ENCODE measurements at places on chromosomes 3 and 15.

DNA sequence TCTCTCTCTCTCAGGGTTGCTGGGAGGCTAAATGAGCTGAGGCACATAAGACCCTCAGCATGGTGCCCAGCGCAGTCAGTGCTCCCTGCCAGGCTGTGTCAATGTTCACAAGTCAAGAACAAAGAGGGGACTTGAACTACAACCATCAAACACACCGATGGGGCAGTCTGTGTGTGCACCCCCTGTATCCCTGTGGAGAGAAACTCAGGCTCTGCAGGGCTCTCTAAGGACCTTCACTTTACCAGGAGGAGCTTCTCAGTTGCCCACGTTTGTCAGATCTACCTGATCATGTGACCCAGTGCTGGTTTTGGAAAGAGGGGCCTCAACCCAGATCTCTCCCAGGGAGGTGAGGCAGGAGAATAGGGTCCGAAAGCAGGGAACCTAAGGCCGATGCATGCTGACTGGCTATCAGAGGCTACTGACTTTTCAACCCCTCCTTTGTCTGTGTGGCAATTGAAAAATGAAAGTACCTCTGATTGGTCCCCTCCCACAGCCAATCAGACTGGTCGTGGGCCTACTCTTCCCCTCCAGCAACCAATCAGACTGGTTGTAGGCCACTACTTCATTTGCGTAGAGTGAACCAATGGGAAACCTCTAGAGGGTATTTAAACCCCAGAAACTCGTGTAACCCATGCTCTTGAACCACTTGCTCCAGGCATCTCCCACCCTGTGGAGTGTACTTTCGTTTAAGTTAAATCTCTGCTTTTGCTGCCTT lies 34.0 kb downstream of the RHCG start:
- DNase-seq, result no peak

DNA sequence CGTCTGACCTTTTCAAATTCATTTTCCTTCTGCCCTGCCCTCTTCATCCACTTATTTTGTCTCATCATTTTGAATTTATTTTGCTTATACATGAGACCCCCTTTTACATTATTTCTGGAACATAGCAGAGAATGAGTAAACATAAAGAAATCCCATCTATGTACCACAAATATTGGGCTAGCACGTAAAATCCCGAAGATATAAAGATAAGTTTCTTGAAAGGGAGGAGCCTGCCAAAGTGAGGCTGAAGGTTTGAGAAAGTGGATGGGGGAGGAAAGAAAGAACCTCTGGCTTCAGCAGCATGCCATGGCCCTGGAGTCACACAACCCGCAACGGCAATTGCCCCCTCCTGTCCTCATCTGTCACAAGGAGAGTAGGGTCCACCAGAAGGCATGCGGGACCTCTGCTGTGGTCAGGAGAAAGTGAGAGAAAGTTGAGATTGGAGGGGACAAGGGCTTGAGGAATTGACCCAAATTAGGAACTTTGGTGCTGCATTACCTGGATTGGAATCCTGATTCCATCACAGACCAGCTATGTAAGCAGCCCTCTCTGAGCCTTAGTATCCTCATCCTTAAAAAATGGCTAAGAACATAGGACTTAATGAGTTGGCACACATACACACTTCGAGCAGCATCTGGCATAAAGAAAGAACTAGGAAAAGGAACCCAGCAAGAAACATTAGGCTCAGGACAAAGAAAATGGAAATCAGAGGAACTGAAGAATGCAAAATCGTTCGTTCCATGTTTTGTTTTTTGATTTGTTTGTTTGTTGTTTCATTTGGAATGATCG lies 53.7 kb upstream of the GYG1 start:
- no peak for DNase-seq

DNA sequence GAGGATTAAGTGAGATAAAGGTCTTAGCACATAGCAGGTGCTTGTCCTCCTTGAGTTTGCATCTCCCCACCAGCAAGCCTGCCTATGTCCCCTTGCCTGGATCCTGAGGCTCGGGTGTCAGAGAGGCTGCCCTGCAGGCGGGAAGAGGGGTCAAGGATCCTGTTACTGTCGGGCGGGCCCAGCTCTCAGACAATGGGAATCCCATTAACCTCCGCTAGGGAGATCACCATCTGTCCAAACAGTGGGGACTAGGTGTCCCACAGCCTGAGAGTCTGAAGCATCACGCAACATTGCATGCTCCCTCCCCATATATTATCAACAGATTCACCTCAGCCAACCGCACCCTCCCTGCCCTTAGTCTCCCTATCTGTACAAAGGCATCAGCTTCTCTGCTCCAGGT lies 151.4 kb downstream of the FBLN2 start:
- DNase-seq, result no peak

- DNase-seq, result no peak
Observed at GRCh38 chr15:97547381-97547780, 413.1 kb upstream of the ARRDC4 start.

DNA sequence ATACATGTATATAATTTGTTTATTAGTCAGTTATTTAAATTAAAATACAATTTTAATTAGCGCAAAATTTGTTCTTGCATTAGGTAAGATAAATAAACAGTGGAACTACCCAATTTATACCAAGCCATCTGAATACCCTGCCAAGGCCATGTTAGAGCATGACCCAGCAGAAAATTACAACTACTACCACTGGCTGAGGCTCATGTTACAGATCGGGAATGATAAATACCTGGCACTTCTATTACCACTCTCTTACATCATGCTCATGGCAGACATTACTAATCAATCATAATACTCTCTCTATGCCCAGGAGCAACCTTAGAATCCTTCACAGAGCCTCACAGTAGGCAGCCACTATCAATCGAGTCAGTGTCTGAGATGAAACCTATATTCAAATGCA lies 21.2 kb upstream of the LMOD3 start:
- no peak for DNase-seq

- DNase-seq, result no peak
Observed at GRCh38 chr3:123658852-123659206, 74.0 kb upstream of the HACD2 start.

DNA sequence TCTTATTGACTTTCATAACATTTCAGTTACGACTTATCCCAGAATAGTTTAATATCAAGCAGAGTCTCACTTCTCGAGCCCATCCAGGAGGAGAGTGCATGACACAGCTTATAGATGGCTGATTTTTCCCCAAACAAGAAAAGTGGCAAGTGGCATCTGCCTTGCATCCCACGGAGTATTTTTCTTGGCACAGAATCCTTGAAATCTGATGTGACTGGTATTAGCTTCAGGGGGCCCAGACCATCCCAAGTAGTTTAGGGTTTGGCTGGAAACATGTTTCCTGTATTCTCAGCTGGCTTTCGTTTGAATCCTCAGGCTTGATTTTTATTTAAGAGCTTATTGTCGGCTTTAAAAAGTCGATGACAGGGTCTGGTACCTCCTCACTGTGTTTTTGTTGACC lies 20.7 kb upstream of the FBXL22 start:
- DNase-seq, result no peak

DNA sequence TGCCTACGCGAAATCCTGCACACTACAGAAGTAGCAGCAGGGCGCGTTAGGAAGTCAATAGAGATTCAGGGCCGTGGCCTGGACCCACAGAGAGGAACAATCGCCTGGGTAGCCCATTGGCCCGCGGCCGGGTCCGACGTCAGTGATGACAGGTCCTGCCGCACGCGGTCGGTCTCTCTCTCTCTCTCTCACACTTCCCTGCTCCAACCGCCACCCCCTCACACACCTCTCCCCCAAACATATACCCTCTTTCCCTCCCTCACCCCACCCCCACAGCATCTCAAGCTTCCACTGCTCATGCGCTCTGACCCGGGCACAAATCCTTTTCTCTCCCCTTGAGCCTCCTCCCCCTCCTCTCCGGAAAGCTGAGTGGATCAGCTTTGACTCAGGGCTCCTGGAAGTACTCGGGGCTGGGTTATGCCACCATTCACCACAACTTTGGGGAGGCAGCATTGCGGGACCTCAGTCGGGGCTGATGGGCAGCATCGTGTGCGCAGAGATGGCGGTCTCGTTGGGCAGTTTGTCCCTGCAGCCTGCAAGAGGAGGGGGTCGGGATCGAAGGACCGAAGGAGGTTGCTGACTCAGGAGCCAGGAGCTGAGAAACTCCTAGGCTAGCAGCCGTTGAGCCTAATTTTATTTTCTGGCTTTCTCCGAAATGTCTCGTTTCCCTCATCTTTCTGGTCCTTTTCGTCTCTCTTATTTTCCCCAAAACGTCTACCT lies 9.0 kb downstream of the ZIC4 start:
- DNase-seq, result no peak

GRCh38 chr15:67110361-67110781 lies 45.0 kb downstream of the SMAD3 start:
- no peak for DNase-seq

- no peak for DNase-seq
Observed at GRCh38 chr3:133074977-133075376, 36.8 kb downstream of the TMEM108 start.

DNA sequence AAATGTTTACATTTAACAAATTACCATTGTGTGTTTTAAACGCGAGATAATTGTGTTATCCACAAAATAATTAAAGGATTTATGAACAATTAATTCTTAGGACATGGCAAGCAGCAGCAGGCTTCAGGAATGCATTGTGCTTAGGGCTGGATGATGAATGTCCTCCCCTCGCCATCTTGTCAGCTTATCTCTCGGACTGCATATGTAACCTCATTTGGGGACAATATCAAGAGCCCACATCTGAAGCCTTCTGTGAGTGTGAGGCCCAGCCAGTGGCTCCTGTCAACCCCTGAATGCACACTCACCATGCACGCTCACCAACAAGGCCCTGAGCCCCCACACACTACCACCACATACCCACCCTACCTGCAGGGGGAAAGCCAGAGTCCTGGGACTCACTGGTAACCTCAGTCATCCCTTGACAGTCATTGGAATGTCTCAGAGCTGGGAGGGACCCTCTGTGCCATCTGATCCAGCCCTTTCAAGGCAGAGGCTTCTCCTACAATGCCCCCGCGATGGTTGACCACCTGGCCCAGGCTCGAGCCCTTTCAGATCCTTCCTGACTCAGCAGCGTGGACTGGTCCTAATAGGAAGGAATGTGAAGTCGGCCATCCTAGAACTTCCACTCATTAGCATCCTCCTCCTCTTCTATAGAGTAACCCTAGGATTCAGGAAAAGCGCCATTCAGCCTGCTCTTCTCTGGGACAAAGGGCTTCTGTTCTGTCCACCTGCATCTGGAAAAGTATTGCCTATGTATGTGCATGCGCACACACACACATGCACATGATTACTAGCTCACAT lies 38.2 kb downstream of the MRPL46 start:
- no peak for DNase-seq

GRCh38 chr3:104907507-104907906 lies 459.2 kb upstream of the ALCAM start:
- DNase-seq, result no peak

GRCh38 chr3:69329892-69330291 lies 56.0 kb downstream of the FRMD4B start:
- no peak for DNase-seq

DNA sequence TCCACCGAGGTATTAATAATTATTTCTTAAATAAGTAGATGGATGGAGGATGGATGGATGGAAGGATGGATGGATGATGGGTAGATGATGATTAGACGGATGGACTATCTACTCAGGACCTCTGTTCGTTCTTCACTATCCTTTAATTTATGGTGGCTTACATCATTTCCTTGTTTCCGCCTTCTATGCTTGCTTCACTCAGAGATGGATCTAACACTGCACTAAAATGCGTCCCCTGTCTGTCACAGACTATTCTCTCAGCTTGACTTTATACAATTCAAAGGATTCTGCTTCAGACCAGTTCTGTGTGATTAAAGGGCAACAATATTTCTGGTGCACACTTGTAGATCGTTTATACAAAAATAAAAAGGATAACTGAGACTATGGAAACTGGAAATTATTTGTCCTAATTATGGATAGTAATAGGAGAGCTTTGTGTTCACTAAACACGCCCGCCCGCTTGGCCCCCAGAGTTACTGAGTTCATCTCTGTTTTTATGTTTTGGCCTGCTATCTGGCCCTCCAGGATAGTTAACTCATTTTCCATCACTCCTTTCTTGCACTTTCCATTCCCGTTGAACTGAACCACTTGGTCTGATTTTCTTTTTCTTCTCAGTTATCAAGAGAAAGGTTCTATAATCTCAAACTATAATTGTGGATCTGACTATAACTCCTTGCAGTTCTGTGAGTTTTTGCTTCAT lies 41.4 kb upstream of the CA12 start:
- no peak for DNase-seq

DNA sequence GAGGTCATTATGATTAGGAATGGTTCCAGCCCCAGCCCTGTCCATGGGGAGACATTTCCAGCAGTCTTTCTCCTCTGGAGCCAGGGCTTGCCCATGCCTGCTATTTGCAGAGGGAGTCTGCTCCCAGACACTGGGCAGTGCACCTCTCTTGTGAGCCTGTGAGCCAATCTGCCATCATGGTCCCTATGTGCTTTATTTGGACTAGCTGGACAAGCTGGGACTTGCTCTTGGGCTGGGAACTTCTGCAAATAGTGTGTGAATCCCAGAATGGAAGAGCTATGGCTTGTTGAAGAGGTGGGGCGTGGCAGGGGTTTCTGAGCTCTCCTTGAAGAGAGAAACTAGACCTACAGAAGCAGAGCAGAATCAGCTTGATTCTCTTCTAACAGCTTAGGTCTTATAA lies 53.7 kb upstream of the KY start:
- no peak for DNase-seq

DNA sequence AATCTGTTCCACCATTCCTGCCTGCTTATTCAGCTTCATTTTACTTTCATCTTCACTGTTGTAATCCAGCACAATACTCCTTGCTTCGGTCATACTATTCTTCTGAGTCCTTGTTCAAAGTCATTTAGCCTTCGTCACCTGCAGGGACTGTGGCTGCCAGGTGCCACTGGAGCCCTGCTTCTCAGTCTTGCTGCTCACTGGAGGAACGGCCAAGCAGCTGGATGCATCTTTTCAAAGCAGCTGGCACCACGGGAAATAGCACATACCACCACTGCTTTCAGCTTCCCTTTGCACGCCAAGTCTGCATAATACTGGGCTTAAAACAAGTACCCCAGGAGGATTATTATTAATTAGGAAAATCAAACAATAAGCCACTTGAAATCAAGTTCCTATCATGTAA lies 287.6 kb downstream of the BCHE start:
- DNase-seq, result no peak

DNA sequence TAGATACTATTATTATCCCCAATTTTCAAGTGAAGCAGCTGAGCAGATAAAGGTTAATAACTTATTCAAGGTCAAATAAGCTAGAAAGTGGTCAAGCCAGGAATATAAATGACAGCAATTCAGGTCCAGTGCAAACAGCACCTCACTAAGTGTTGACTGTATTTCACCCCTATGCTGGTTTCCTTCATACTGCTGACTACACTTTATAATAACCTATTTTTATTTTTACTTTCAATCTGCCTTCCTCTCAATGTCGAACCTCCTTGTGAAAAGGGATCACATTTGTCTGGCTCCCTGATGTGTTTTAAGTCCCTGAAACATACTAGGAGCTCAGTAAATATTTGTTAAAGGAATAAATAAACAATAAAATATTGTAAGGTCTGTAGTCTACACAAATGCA lies 146.1 kb downstream of the NAALADL2 start:
- DNase-seq, result no peak

- no peak for DNase-seq
Observed at GRCh38 chr3:142047021-142047369, 102.3 kb downstream of the TFDP2 start.
